Dermis microvascular lymphatic vessel endothelial cell (primary cell): ENCODE measurements at places on chromosomes 12 and 14. TPM values are rescaled to one million over a fixed set of nuclear protein-coding genes. Genes with fewer than 3 reads are reported as not detected.
A peak's percentile ranks its signal among the peaks of the same experiment; 100 is the strongest.

GRCh38 chr14:22479776-22480464 lies 109.1 kb downstream of the DAD1 start:
- DNase-seq: no peak

LRFN5 gene
- under 0.01 TPM in 1 of 2 replicates, not detected in the other for total RNA-seq

TMEM119 gene
- not detected in 2 replicates for total RNA-seq

DNA sequence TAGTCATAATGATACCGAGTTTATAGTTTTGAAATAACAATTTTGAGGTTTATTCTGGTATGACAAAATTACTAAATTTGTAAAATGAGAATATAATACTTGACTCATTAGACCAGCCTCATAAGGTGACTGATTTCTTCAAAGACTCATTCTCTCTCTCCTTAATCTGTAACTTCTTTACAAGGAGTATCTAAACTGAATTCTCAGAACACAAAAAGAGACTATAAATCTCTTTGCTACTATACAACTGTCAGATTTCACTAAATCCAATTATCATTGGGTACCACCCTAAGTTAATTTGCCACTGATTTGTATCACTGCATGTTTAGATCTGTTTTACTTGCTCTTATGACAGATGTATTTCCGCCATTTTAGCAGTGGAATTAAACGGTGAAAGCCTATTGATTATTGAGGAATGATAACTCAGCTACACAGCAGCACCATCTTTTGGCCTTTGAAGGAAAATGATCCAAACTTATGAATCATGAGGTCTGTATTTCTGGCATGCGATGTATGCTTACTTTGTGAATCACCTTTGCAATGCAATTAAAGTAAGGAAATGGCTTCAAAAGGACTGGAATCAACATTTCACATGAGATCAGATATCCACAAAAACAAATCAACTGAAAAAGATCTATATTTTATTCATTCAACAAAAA lies 161.2 kb downstream of the RERGL start:
- DNase-seq: peak; percentile 78

AKAP3 gene
- total RNA-seq: 0.64 and 1.5 TPM in 2 replicates

SCNN1A gene
- total RNA-seq: under 0.01 TPM in 2 replicates

DNA sequence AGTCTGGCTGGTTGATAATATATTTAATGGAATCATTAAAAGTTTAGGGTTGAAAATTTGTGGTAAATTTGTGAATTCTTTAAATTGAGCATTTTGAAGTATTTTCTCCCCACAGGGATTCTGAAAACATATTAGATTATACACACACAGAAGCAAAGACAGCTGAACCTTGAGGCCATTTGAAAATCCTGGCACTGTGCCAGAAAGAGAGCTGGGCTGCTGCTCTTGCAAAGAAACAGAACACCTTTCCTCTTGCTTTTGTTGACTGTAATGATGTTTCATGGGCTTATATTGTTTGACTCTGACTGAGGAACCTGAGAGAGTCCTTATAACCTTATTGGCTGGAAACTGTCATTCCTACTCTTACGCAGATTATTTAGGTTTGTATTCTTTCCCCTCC lies 4.8 kb downstream of the RNF34 start:
- DNase-seq: peak; percentile 16

BICDL1 gene
- 0.13 TPM in 1 of 2 replicates, not detected in the other for total RNA-seq

DNA sequence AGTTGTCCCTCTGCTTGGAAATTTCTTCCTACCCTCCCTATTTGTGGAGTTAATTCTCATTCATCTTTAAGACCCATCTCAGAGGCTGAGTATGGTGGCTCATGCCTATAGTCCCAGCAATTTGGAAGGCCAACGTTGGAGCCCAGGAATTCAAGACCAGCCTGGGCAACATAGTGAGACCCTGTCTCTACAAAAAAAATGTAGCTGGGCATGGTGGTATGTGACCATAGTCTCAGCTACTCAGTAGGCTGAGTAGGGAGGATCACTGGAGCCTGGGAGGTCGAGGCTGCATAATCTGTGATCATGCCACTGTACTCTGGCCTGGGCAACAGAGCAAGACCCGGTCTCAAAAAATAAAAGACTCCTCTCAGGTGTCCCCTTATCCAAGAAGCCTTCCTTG lies 125.1 kb downstream of the SUDS3 start:
- no peak for DNase-seq

DNA sequence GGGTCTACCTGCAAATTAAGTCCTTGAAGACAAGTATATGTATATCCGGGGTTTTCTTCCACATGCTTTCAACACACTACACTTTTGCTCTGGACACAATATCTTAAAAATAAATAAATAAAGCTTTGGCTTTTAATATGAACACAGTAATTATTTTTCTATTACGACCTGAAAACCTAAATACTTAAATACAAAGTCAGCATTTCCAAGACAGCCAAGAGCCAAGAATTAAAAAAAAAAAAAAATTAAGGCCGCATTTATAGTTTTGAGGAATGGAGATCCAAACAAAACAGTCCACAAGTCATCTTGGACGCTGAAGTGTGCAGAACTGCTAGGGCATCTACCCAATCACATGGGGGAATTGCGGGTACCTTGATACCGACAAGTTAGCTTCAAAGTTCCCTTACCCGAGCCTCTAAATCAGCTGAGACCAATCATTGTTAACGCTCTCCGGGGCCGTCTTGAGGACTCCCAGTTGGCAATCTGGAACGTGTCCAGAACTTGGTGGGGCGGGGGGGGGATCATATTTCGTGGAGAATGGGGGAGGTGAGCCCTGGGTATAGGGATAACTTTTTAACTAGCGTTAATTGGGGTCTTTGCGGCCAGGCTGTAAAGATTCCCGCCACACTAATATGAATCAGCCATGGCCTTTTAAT lies 731 bp upstream of the PCNX4 start:
- DNase-seq: no peak

- peak; percentile 95 for DNase-seq
Observed at GRCh38 chr12:105933671-105934665, 204.8 kb downstream of the NUAK1 start.

GRCh38 chr12:96132819-96133218 lies 61.4 kb upstream of the ELK3 start:
- DNase-seq: peak; percentile 69
